Activated naive CD4-positive, alpha-beta T cell (primary cell): ENCODE measurements at places on chromosomes 3 and 15.

GRCh38 chr3:134463676-134464063 is 22.1 kb downstream of the ANAPC13 start:
- DNase-seq, result no peak

DNA sequence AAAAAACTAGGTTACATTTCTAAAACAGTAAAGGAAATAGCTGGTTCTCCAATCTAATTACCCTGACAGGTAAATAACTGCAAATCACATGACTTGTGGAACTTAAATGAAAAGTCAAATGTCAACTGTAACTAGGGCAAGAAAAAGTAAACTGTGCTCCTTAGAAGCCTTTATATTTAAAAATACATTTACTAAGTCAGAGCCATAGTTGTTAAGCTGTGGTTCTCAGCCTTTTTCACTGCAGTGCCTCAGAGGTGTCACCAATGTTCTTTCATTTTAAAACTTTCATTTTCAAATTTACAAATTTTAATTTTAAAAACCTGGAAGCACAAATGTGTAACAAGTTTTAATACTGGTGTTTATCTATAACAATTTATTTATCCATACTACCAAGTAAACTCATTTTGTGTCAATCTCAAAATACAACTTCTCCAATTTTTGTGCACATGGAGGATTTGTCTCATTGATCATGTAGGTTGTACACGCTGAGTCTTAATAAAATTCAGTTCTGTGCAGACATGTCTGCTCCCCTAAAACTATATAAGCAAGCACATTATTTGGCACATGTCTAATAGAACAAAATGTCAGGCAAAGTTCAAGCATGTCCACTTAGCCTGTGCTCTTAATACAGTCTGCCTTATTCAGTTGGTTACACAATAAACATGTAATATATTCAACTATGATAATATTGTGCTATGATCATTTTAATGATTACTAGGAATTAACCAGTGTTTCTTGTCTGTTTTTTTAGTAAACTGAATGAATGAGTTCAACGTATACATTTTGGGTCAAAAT is 70.4 kb downstream of the DLG1 start:
- no peak for DNase-seq

DNA sequence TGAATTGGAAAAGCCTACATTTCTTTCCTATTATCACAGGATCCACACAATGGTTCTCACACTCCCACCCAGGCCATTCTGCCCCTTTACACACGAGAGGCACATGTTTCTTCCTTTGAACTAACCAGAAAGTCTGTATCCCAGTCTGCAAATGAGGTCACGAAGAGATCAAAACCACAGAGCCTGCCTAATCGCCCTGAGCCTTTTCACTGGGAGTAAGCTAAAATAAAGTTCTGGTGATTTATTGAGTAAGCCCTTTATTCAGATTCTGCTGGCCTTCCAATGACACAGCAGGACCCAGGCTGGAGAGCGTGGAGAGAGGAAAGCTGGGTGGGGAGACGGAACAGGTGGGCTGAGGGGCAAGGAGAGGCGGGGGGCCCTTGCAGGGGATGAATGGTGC is 78.7 kb downstream of the ATP1B3 start:
- no peak for DNase-seq

- DNase-seq, result no peak
Observed at GRCh38 chr15:79798311-79798710, 98.5 kb downstream of the MTHFS start.

DNA sequence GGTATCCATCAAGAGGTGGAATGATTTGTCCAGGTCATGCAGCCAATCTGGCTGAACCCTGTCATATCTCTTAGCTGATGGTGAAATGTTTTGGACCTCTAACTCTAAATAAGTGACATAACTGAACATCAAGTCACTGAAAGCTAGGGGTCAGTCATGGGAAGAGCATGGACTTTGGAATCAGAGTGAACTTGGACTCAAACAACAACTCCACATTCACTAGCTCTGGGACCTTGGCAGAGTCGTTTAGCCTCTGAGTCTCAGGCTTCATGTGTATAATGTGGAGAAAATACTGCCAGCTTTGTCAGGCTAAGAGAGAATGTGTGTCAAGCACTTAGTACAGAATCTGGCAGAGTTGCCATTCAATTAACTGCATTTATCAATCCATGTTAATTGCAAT is 557.8 kb upstream of the CFAP20DC start:
- no peak for DNase-seq

- DNase-seq, result no peak
Observed at GRCh38 chr3:26653811-26654425, 31.3 kb downstream of the LRRC3B start.

- no peak for DNase-seq
Observed at GRCh38 chr15:51494411-51495314, 127.9 kb downstream of the DMXL2 start.

DNA sequence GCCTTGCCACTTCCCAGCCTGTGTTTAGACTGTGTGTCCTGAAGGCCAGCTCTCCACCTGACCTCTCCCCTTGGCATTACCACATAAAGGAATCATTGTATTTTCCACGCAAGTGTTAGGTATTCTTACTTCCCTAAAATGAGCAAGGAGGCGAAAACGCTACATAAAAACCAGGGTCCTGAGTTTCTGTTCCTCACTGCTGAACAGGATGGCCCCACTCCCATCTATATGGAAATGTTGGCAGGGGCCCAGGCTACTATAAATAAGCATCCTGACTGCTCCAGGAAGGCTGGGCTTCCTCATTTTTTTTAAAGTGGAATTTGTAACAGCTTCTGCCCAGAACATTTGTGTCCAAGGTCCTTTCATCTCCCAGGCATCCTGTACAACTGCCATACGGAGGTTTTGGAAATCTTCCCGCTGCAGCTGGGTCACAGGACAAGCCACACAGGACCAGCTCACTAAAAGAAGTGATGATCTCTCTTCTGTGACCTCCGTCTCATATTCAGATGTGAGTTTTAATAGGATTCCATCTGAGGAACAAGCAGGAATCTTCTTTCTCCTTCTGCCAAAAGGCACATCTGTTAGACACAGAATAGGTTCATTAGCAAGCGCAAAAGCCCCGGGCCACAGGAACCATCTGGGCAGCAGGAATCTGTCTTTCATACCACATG is 56.4 kb upstream of the LIMD1 start:
- DNase-seq, result no peak

GRCh38 chr3:69357196-69357595 is 28.7 kb downstream of the FRMD4B start:
- DNase-seq, result no peak

DNA sequence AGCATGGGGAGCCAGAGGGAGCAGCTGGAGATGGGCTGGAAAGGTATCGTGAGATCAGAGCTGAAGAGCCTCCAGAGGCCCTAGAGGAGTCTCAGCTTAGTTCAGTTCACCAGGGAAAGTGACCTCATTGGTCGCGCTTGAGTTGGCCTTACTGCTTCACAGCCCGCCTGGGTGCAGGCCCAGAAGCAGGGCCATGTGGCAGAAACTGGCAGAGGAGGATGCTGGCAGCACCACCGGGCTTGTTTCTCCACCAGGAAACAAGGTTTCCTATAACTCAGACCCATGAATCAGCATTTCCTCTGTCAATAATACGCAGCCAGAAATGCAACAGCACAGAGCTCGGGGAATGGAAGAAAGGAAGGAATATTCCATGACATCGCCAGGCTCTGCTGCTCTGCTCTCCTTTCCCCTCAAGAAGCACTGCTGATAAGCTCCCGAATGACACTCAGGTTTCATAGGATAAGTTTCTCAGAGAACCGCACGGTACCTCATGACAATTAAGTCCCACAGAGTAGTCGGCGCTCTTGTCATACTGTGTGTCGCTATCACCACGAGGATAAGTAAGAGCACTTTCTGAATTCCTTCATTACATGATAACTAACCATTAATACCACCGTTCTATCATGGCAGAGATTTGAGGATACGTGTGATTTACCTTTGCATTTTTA is 147.1 kb upstream of the LPP start:
- DNase-seq, result no peak

GRCh38 chr15:99454107-99454809 is 111.5 kb upstream of the MEF2A start:
- no peak for DNase-seq

DNA sequence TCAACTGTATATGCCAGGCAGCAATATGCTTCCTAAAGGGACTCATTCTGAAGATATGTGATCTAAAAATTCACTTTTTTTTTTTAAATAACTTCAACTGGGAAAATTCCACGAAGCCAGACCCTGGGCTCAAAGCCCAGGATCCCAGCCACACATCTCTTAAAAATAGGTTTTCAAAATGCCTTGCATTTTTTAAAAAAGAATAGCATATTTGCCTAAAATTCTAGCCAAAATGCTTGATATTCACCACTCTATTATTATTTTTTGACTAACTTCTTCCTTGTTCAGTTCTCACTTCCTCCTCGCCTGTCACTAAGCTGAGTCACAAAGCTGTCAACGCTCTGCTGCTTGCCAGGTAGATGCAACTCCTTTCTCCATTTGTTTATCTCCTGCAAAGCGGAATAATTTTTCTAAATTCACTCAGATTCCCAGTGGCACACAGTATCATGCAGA is 28.0 kb upstream of the VGLL4 start:
- DNase-seq, result no peak

DNA sequence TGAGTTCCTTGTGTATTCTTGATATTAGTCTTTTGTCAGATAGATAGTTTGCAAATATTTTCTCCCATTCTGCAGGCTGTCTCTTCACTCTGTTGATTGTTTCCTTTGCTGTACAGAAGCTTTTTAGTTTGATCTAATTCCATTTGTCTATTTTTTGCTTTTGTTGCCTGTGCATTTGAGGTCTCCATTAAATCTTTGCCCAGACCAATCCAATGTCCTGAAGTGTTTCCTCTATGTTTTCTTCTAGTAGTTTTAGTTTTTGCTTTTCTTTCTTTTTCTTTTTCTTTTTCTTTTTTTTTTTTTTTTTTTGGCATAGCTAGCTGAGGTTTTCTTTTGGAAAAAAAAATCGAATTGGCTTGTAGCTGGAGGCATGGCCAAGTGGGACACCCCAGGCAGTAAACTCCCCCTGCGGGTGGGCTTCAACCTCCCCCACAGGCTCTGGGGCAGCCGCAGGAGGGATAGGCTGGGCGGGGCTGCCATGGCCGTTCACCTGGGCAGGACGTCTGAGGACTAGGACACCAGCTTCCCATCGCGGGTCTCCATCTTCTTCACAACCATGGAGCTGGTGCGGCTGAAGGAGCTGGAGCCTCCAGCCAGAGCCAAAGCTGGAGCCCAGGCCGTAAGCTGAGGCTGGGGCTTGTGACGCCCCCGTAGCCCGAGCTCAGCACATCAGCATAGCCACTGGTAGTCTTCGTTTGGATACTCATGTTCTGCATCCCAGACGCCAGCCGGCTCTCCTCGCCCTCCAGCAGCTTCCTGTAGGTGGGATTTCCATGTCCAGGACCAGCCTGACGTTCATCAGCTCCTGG is 16.2 kb upstream of the PSTPIP1 start:
- DNase-seq, result no peak

DNA sequence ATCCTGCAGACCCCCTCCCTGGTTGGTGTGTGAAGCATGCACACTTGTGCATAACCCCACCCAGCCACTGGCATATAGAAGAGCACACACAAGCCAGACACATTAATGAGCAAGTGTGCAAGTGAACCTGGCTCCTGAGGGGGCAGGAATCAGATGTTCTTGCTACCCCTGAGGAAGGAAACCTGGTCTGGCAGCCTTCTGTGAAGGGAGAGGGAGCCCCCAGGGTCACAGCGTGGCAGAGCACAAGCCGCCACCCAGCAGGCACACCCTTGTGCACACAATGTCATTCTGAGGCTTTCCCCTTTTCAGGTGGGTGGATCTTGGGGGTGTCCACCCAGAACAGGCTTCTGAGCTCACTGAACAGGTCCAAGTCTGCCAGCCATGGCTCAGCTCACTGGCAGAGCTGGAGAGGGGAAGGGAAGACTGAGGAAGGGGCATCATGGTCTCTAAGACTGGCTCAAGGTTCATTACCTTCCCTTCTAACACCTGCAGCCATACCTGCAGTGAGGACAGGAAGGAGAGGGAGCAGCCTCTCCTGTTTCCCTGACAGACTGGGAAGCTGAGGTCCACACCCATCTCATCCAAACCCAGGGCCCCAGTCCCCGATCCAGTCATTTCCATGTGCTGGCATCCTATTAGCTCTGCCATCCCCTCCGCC is 31.6 kb upstream of the SEMA3F start:
- no peak for DNase-seq

GRCh38 chr3:122283796-122284445 is 41.1 kb upstream of the CSTA start:
- DNase-seq, result no peak

GRCh38 chr15:92158426-92158825 is 235.3 kb upstream of the ST8SIA2 start:
- no peak for DNase-seq

GRCh38 chr3:28841441-28841840 is 439.4 kb upstream of the RBMS3 start:
- DNase-seq, result no peak

DNA sequence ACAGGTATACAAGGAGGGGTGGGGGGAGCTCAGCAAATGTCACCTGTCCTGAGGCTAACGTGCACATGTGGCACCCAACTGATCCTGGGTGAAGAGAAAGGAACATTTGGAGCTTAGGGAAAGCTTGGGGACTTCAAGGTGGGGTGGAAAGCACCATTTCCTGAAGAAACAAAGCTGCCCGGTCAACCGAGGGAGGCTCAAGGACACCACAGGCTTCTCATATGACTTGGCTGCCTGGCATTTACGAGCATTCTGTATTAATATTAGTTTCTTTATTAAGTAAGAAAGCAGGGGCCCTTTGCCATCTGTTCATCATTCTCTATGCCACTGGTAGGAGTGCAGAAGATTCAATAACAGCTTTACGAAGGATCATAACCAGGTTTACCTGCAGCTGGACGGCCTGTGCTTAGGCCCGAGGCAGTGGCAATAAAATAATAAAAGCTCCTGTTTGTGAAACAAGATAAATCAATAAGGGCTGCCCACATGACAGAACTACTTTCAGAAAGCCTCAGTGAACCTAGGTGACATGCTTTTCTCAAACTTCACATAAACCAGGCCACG is 54.0 kb downstream of the ETV5 start:
- no peak for DNase-seq

DNA sequence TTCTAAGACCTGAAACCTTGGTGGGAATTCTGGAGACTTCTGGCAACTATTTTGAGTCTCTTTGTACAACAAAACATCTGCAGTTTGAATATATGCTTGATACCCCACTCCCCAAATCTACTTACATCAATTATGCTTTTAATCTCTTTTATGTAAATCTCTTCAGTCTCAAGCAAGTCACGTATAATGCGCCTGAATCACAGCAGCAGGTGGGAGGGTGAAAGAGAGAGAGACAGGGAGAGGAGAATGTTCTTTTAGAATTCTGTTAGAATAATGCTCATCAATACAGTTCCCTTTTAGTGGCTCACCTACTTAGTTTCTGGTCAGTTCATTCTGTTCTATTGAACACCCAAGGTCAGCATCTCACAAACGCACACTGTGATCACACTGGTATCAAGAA is 22.2 kb upstream of the B3GNT5 start:
- no peak for DNase-seq

- no peak for DNase-seq
Observed at GRCh38 chr15:81021321-81021720, 20.6 kb downstream of the TLNRD1 start.

- no peak for DNase-seq
Observed at GRCh38 chr3:52249683-52250082, 4.1 kb downstream of the PPM1M start.
